ENCODE measurements at places on chromosomes 7 and 10.

DNA sequence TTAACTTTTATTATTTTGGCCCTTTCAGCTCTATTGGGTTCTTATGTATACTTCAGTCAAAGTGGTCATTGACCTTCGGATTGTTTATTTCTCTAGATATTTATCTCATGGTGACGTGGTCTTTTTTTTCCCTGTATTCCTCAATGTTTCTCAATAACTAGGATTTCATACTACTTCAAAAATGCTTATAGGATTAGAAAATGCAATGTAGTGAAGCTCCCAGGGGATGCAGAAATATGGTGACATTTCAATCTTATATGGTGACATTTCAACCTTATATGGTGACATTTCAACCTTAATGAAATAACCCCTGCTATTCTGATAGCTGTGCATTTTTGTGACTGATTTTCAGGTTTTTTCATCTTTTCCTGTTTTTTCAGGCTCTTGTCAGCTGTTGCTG, 51.4 kb downstream of the CHRM2 start:
- DNase-seq: no peak
- peaks cover 5% of the 10 kb centered on the region for H3K4me1 ChIP-seq
- H3K36me3 ChIP-seq: no peaks in the 10 kb centered on the region
- no peak overlapping the region for H3K4me3 ChIP-seq
- H3K27ac ChIP-seq: no peak overlapping the region

- H3K27ac ChIP-seq: peak overlapping the region; percentile 39
- no peaks in the 10 kb centered on the region for H3K27me3 ChIP-seq
- H3K36me3 ChIP-seq: peaks cover 30% of the 10 kb centered on the region
- DNase-seq: no peak
- H3K4me3 ChIP-seq: no peak overlapping the region
These were observed 12.0 kb downstream of the FXYD4 start for GRCh38 chr10:43383204-43383971.

DNA sequence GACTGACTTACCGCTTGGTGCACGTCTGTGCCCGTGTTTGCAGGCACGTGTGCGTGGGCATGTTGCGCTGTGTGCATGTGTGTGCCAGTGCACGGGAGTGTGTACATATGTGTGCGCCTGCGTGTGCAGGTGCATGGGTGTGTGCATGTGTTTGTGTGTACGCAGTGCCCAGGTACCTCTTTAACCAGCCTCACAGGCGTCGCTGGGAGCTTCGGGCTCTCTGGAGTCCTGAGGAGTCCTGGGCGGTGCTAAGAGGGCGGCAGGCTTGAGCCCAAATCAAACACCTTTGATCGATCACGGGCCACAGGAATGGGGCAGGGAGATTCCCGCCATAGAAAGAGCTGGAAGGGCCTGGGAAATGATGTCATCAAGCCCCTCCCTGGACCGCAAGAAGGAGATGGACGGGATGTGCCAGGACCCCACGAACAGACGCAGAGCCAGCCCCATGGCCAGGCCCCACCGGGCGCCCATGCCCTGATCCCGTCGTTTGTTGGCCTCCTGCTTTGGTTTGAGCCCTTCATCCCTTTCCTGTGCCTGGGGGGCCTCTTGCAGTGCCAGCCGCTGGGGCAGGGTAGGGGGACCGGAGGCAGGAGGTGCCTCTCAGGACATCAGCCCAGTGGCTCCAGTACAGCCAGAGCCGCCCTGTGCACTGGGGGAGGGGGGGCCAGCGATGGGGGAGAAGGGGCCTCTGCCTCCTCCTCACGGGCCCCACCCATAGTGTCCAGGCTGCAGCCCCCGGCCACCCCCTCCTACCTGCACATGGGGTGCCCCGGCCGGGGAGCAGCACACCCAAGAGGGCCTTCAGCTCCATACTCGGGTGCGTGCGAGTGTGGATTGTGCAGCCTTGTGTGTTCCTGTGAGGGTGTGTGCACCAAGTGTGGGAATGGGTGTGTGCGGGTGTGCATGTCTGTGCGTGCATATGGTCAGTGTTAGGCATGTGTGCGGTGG, 5.8 kb downstream of the KNDC1 start:
- no peaks in the 10 kb centered on the region for H3K27me3 ChIP-seq
- no peaks in the 10 kb centered on the region for H3K36me3 ChIP-seq
- H3K4me1 ChIP-seq: peaks cover 10% of the 10 kb centered on the region
- DNase-seq: no peak
- no peak overlapping the region for H3K4me3 ChIP-seq

GRCh38 chr7:126185959-126186580, 1066.7 kb downstream of the GRM8 start:
- no peaks in the 10 kb centered on the region for H3K36me3 ChIP-seq
- peaks cover 8% of the 10 kb centered on the region for H3K4me1 ChIP-seq
- peak; percentile 52 for DNase-seq
- no peaks in the 10 kb centered on the region for H3K27me3 ChIP-seq

DNA sequence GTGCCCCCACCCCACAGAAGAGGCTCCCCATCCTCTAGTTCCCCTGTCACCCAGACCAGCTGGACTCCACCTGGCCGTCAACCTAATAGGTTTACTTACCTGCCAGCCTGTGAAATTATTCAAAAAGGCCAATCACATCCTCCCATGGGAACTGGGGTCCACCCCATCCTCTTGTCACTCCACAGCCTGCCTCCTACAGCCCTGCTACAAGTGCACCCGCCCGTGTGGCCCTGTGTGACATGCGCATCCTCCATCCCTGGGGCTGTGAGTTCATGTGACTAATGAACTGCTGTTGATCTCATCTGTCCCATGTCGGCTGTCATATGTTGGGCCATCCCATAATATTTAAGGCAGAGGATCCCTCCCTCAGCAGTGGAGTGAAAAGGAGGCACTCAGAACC, 39.4 kb downstream of the AOC1 start:
- no peaks in the 10 kb centered on the region for H3K4me1 ChIP-seq
- no peaks in the 10 kb centered on the region for H3K27me3 ChIP-seq
- DNase-seq: no peak
- H3K27ac ChIP-seq: no peak overlapping the region
- no peak overlapping the region for H3K4me3 ChIP-seq

GRCh38 chr7:134469622-134470021, 10.7 kb upstream of the AKR1B1 start:
- DNase-seq: no peak
- no peaks in the 10 kb centered on the region for H3K4me1 ChIP-seq
- no peak overlapping the region for H3K27ac ChIP-seq

DNA sequence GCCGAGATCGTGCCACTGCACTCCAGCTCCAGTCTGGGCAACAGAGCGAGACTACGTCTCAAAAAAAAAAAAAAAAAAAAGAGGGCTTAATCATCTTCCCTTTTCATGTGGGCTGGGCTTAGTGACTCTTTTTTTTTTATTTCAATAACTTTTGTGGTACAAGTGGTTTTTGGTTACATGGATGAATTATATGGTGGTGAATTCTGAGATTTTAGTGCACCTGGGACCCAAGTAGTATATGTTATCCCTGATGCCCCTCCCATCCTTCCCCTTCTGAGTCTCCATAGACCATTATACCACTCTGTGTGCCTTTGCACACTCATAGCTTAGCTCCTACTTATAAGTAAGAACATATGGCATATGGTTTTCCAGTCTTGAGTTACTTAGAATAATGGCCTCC, 4.8 kb upstream of the ADAM12 start:
- no peak overlapping the region for H3K27ac ChIP-seq
- peaks cover 7% of the 10 kb centered on the region for H3K4me1 ChIP-seq
- peaks cover 29% of the 10 kb centered on the region for H3K27me3 ChIP-seq
- H3K36me3 ChIP-seq: no peaks in the 10 kb centered on the region
- no peak overlapping the region for H3K4me3 ChIP-seq

GRCh38 chr7:121103086-121103485, 114.6 kb downstream of the CPED1 start:
- DNase-seq: no peak
- no peaks in the 10 kb centered on the region for H3K27me3 ChIP-seq
- H3K36me3 ChIP-seq: no peaks in the 10 kb centered on the region

GRCh38 chr7:31497516-31497915, 16.4 kb upstream of the ITPRID1 start:
- DNase-seq: no peak
- H3K4me1 ChIP-seq: peaks cover 8% of the 10 kb centered on the region
- no peaks in the 10 kb centered on the region for H3K27me3 ChIP-seq
- no peak overlapping the region for H3K4me3 ChIP-seq
- H3K27ac ChIP-seq: no peak overlapping the region

DNA sequence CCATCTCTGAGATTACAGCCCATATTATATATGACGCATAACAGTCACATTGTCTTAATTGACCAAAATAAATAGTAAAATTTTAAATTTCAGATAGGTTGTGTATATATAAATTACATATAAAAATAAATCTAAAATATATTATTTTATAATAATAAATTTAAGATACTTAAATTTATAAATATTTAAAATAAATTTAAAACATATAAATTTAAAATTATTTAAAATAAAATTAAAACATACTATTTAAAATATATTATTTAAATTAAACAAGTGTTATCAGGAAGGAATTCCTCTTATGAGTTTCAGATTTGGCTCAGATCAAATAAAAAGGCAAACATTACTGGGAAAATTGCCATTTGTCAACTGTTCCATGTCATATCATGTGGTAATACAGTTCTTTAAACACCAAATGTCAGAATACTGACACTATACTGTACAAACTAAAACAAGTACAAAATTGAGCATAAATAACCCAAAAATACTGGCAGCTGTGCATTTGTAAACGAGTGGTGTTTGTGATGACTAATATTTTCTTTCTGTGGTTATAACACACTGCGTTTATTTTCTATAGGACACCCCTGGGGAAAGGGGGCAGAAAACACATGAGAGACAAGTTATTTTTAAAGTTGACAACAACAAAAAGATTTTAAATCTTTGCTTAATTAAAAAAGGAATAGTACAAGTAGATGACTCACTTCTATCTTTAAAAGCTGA, 71.3 kb upstream of the DGKB start:
- 0 out of 2 replicates have a peak, but pooled peaks cover 6% of the 10 kb centered on the region for H3K4me1 ChIP-seq
- no peaks in the 10 kb centered on the region for H3K36me3 ChIP-seq
- DNase-seq: no peak
- no peak overlapping the region for H3K27ac ChIP-seq
- no peak overlapping the region for H3K4me3 ChIP-seq

GRCh38 chr10:62772186-62772974, 32.1 kb upstream of the ADO start:
- H3K27ac ChIP-seq: no peak overlapping the region
- no peak for DNase-seq
- no peaks in the 10 kb centered on the region for H3K36me3 ChIP-seq
- peaks cover 30% of the 10 kb centered on the region for H3K4me1 ChIP-seq
- H3K4me3 ChIP-seq: no peak overlapping the region

GRCh38 chr10:58082248-58082647, 185.4 kb downstream of the IPMK start:
- DNase-seq: no peak
- no peaks in the 10 kb centered on the region for H3K4me1 ChIP-seq
- H3K4me3 ChIP-seq: no peak overlapping the region

GRCh38 chr7:157010588-157011332, at the start of gene MNX1:
TSS of gene MNX1 (minus strand) at chr7:157010663. CDS start at chr7:157010350, 313 bp downstream.
- no peak within 1 kb of the TSS for H3K27ac ChIP-seq
- H3K4me1 ChIP-seq: peaks cover 65% of the 10 kb centered on the region
- H3K27me3 ChIP-seq: peaks cover 97% of the 10 kb centered on the region
- H3K36me3 ChIP-seq: no peaks in the 10 kb centered on the region
- H3K4me3 ChIP-seq: peak within 1 kb of the TSS; percentile 60

GRCh38 chr7:152702-153391, 39.5 kb upstream of the FAM20C start:
- H3K27ac ChIP-seq: no peak overlapping the region
- H3K27me3 ChIP-seq: no peaks in the 10 kb centered on the region
- no peak overlapping the region for H3K4me3 ChIP-seq
- no peak for DNase-seq

DNA sequence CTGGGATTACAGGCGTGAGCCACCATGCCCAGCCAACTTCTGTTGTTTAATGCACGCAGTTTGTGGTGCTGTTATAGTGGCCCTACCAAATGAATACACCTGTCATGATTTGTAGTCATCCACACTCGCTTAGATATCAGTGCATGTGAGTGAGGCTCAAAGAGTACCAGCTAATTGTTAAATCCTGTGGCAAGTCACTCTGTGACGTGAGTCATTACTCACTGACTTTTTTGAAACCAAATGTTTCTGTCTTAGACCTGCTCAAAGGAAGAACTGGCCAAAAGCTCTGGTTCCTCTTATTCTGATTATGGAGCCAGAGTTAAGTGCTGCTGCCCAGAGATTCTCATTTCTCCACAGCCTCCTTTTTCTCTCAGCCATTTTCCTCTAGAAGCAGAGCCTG, 109.4 kb downstream of the PRKAG2 start:
- H3K36me3 ChIP-seq: no peaks in the 10 kb centered on the region
- DNase-seq: no peak
- no peaks in the 10 kb centered on the region for H3K4me1 ChIP-seq
- H3K27ac ChIP-seq: no peak overlapping the region

DNA sequence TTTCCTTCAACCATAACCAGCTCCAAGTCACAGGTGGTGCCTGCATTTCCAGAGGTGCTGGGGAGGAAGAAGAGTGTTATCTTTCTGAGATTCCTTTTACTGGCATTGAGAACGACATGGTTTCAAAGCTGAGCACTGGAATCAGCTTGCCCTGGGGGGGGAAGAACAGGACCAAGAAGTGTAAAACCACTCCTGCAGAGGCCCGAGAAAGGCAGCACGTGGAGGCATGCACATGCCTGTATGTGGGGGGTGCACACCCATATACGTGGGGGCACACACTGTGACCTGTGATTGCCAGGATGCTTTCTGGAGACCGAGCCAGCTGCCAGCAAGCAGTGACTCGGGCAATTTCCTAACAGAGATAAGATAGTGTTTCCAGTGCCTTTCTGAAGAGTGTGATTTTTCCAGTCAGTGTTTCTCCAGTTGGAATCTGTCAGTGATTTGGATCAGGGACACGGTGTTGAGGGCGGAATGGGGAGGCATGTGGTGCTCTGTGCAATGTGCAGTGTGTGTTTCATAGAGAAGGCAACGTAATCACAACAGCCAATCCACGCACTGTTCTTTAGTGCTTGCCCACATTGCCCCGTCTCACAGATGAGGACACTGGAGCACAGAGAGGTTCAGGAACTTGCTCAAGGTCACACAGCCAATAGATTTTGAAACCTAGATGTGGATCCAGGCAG, 4.2 kb downstream of the LRRC27 start:
- H3K4me1 ChIP-seq: peaks cover 12% of the 10 kb centered on the region
- H3K27ac ChIP-seq: peak overlapping the region; percentile 6
- H3K36me3 ChIP-seq: no peaks in the 10 kb centered on the region
- no peak overlapping the region for H3K4me3 ChIP-seq
- no peaks in the 10 kb centered on the region for H3K27me3 ChIP-seq
- no peak for DNase-seq

GRCh38 chr10:557792-558328, 131.6 kb downstream of the DIP2C start:
- no peaks in the 10 kb centered on the region for H3K27me3 ChIP-seq
- H3K4me3 ChIP-seq: no peak overlapping the region
- H3K36me3 ChIP-seq: no peaks in the 10 kb centered on the region
- H3K4me1 ChIP-seq: peaks cover 20% of the 10 kb centered on the region

Measured in GM23338 (cell line).